ENCODE measurements at places on chromosomes 6 and 20. TPM values are rescaled to one million over a fixed set of nuclear protein-coding genes. Genes with fewer than 3 reads are reported as not detected.

- DNase-seq = no peak
Observed at GRCh38 chr20:14521436-14521835, 184.0 kb upstream of the FLRT3 start.

The POPDC3 gene
- total RNA-seq = not detected

- DNase-seq = no peak
Observed at GRCh38 chr6:26214803-26215584, 127.8 kb downstream of the HFE start.

- no peak for DNase-seq
Observed at GRCh38 chr6:158040804-158041347, 59.2 kb downstream of the SYNJ2 start.
